NCI-H2029 treated with DMSO at 0.1 percent for 48 hours (cell line): ENCODE measurements at places on chromosomes 12 and 14.

DNA sequence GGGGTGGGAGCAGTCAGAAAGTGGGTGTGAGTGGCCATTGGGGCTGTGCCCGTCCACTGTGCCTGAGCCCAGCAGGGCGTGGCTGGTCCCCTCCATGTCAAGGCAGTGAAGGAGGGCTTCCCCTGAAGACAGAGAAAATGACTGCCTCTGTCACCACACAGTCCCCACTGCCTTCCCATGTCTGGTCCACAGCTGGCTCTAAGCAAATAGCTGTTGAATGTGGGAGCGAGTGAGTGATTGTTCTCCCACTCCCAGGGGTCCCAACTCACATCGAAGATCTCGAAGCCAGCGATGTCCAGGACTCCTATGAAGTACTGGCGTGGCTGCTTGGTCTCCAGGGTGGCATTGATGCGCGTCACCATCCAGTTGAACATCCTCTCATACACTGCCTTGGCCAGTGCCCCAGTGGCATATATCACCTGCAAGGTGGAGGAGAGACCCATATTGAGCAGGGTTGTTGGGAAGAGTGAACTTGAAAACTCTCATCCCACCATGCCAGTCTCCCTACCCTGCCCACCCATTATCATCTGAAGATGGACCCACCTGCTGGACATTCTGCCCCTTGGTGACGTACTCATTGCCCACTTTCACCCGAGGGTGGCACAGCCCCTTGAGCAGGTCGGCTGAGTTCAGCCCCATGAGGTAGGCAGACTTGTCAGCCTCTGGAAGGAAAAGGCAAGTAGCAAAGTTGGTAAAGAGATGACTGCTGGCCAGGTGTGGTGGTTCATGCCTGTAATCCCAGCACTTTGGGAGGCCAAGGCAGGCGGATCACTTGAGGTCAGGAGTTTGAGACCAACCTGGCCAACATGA lies 6.6 kb downstream of the MYH7 start:
- DNase-seq, result no peak

- no peak for DNase-seq
Observed at GRCh38 chr14:79279645-79280597, 931.4 kb downstream of the DIO2 start.

DNA sequence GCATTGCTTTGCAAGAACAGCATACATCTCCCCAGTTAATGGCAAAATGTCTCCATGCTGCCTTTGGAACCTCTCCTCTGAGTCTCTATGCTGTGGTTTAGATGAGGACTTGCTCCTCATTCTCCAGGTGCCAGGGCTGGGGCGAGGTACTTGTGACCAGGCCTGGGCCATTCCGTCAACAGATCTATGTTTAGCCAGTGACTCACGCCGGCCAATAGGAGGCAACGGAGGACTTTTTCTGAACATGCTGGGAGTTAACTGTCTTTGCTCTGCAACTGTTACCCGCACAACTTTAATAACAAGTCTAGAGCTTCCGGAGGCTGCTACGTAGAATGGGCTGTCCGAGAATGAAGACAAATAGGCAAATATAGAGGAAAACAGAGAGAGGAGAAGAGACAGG lies 214.2 kb downstream of the GLT1D1 start:
- no peak for DNase-seq

DNA sequence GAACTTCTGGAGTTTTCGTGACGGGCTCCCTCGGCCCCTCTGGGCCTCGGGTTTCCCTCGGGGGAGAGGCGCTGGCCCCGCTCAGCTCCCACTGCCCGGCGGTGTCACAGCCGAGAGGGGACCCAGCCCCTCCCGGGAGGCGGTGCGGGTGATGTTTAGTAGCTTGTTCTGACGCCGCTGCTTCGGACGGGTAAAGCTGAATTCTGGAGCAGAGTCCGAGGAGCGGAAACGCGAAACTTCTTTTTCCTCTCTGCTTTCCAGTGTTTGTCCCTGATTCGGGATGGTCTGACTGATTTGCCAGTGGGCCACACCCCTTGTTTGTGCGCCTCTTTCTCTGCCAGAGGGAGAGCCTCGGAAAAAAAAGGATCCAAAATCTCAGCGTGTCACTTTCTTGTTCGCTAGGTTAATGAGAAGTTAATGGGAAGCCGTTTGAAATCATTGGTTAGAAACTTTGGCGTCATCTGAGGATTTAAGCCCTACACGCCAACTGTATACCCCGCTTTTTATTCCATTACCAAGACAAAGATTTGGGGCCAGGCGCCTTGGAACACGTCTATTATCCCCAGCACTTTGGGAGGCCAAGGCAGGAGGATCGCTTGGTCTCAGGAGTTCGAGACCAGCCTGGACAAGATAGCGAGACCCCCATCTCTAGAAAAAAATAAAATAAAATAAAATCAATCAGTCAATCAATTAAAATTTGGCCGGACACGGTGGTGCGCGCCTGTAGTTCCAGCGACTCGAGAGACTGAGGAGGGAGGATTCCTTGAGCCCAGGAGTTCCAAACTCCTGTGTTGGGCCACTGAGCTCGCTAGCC lies 756 bp downstream of the TULP3 start:
- no peak for DNase-seq

DNA sequence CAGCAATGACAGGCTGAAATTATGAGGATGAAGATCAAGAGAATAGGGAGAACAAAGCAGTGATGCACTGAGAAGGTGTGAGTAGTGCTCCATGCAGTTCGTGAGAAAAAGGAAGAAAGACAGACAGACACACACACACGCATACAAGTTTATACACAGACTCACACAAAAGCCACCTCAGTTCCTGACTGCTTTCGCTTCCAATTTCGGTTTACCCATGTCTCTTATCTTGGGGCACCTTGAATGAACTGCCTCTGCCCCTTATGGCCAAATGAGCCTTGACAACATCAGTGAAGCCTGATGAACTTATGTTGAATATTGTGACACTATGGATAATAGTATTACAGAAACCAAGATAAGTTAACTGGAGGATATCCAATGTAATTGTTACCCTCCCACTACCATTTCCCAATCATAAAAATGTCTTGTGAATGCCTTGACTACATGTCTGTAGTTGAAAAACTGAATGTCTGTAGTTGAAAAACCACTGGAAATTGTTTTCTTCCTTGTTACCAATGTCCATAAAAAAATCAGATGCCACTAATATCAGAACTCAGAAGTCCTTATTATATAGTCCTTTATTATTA lies 380.4 kb upstream of the DDHD1 start:
- no peak for DNase-seq

- no peak for DNase-seq
Observed at GRCh38 chr12:56425193-56425592, 24.0 kb downstream of the TIMELESS start.

GRCh38 chr14:68147303-68147702 lies 327.7 kb downstream of the RAD51B start:
- DNase-seq, result no peak

- no peak for DNase-seq
Observed at GRCh38 chr12:74539261-74539660, 1.6 kb downstream of the ATXN7L3B start.

GRCh38 chr12:51528852-51529650 lies 62.0 kb upstream of the SCN8A start:
- no peak for DNase-seq

DNA sequence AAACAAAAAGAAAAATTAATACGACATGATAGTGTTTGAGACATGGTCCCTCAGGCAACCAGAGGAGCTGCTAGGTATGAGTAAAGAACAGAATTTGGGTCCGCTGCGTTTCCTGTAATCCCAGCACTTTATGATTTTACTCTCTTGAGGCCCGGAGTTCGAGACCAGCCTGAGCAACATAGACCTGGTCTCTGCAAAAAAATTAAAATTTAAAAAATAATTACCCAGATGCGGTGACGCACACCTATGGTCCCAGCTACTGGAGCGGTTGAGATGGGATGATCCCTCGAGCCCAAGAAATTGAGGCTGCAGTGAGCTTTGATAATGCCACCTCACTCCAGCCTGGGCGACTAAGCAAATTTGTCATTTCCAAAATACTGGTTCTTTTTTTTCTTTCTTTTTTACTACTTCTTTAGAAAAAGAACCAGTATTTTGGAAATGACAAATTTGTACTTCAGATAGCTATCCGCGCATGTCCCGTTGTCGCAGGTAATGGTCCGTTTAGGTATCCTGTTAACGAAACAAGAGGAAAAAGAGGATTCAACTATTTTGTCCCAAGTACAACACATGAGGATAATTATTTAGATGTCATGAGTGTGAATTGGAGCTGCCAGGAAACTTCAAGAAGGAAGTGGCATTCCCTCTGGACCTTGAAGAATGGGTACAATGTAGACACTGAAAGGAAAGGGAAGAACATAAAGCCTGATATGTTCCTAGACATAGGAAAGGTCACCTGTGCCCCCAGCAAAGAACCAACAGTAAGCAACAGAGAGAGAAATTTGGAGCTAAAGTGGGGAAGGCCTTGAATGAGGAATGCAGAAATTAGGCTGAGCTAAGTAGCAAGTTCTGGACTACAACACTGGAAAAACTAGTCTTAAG lies 1.2 kb upstream of the HECTD1 start:
- peak; percentile 98 for DNase-seq

GRCh38 chr12:119258556-119258955 lies 76.0 kb upstream of the CCDC60 start:
- no peak for DNase-seq

GRCh38 chr12:94749890-94750289 lies 99.5 kb upstream of the TMCC3 start:
- DNase-seq, result no peak

- no peak for DNase-seq
Observed at GRCh38 chr12:103442822-103443221, 52.9 kb downstream of the C12orf42 start.

DNA sequence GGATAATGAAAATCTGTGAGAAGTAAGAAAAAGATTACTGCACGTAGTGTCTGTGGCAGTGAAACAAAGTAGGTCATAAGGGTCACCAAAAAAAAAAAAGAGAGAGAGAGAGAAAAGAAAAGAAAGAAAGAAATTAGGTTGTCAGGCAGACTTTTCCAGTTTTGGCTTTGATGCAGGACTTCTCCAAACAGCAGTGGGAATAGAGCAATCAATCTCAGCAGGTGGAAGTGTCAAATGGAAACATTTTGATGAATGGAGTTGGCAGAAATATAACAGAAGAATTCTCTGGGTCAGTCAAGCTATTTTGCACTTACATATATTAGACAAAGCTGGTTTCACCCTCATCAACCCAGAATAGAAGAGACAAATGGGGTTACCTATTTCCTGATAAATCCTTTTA lies 745.8 kb downstream of the SLC6A15 start:
- no peak for DNase-seq

DNA sequence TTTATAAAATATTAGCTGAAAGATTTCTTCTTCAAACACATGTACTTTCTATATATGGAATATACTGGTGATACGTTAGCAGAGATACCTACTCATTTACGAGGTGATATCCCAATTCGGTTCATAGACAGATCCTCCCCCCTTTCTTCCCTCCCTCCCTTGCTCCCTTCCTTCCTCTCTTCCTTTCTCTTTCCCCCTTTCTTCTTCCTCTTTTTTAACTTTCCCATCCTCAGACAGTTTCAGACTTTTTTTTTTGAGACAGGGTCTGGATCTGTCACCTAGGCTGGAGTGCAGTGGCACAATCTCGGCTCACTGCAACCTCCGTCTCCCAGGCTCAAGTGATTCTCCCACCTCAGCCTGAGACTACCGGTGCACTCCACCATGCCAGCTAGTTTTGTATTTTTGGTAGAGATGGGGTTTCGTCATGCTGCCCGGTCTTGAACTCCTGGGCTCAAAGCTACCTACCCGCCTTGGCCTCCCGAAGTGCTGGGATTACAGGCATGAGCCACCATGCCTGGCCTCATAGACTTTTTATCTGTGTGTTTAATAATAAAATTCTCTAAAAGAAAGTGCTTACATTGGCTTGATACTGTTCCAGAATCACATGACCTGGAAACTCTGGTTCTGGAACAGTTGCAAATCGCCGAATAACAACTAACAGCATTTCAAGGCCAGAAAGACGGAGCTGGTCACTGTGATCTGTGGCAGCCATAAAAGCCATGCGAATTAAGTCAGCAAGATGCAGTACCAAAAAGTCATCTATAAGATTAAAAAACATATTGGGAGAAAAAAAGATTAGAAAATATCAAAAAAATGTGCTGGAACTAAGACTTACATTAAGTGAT lies 99.2 kb downstream of the HEATR5A start:
- no peak for DNase-seq

- DNase-seq, result no peak
Observed at GRCh38 chr12:75289753-75290152, 40.4 kb downstream of the CAPS2 start.

- no peak for DNase-seq
Observed at GRCh38 chr12:21940549-21941505, at the start of gene ABCC9. Gene ABCC9 (minus strand): TSS chr12:21941426. CDS start chr12:21936674, 4,752 bp downstream.

- no peak for DNase-seq
Observed at GRCh38 chr12:112498580-112498979, 79.8 kb downstream of the PTPN11 start.

- DNase-seq, result no peak
Observed at GRCh38 chr14:95496690-95497259, 19.7 kb downstream of the SYNE3 start.

GRCh38 chr14:93010522-93011140 lies 87.7 kb downstream of the CHGA start:
- DNase-seq, result peak; percentile 21

DNA sequence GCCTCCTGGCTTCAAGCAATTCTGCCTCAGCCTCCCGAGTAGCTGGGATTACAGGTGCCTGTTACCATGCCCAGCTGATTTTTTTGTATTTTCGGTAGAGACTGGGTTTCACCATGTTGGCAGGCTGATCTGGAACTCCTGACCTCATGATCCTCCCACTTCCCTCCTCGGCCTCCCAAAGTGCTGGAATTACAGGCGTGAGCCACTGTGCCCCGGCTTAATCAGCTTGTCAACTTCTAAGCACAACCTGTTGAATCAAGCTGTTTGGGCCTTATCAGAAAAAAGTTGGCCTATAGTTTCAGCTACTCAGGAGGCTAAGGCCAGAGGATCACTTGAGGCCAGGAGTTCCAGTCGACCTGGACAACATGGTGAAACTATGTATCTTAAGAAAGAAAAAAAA lies 7.9 kb downstream of the MARK3 start:
- DNase-seq, result no peak

DNA sequence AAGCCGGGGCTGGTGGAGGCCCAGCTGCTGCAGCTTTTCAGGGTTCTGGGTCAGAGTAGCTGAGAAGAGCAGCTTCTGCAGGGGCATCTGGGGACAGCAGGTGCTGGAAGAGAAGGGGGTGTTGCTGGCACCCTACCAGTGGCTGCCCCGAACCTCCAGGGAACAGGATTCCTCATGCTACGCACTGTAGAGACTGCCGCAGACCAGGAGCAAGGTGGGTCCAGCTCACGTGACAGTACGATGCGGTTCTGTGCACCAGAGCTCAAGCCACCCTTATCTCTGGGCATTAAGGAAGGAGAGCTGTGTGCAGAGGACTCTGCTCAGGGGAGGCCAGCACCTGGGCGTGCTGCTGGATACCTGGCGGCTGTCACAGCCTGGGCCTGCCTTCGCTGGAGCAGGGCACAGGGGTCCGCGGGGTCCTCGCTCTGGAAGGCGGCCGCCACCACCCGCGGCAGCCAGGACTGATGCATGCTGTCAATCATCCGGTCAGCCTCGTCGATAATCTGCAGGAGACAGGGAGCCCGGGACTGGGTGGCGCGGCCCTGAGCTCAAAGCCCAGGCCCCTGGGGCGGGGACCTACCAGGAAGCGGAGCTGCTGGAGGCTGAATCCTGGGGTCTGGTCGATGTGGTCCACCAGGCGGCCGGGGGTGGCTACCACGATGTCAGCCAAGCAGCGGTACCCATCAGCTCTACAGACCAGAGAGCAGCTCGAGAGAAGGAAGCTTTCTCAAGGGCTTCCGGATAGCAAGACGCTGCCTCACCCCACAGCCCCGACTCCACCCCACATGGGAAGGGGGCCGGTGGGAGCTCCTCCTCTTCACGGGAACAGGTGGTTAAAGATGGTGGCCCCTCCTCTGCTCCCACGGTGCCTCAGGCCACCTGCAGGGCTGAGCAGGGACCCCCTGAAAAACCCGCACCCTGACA lies 2.9 kb downstream of the DDX51 start:
- no peak for DNase-seq
